ENCODE measurements at places on chromosomes 4 and X.

DNA sequence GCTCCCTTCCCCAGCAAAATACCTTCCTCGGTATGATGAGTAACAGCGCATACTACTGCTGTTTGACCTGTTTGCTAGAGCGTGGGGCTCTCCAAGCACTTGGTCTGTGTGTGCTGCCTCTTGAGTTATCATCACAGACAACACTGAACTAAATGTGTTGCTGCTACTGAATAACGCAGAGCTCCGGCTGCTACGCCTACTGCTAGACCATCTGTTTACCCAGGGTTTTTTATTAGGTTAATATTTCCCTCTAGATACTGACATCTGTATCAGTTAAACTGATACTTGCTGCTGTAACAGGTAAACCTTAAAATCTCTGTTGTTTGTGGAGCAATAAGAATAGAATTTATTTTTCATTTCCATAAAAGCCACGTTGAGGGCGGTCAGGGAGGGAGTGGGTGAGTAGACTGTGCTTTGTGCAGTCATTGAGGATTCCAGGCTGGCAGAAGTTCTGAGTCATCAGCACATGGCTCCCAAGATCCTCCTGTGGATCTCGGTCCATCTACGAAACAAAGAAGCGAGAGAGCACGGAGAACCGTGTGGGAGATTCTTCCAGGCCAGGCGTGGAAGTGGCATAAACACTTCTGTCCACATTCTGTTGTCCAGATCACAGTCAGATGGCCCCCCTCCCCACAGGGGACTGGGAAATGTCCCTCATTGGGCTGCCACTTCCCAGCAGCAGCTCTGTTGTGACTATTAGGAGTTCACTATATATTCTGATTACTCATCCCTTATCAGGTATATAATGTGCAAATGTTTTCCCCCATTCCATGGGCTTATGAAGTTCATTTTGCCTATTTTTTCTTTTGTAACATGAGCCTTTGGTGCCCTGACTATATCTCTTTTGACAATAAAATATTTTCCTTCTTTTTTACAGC, 14.1 kb downstream of the GRK4 start:
- DNase-seq: no peak

DNA sequence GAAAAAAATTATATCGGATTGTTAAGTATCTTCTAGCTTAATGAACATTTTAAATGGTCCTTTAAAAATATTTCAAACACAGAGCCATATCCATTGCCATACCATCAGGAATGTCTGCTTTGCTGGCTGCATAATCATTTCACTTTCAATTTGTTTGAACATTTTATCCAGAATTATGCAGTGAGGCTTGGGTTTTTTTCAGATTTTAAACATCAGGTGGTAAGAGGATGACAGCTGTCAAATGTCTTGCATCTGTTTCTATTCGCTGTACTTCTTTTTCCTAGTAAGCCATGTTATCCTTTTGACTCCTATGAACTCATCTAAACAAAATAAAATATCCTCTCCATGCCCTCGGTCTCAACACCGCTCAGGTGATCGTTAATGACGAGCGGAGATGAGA, 802 bp downstream of the RFC1 start:
- DNase-seq: no peak

- DNase-seq: no peak
Measured at GRCh38 chr4:155832664-155833063, 33.4 kb downstream of the ASIC5 start.

GRCh38 chrX:49192722-49193328, 6.7 kb upstream of the PRICKLE3 start:
- DNase-seq: no peak

DNA sequence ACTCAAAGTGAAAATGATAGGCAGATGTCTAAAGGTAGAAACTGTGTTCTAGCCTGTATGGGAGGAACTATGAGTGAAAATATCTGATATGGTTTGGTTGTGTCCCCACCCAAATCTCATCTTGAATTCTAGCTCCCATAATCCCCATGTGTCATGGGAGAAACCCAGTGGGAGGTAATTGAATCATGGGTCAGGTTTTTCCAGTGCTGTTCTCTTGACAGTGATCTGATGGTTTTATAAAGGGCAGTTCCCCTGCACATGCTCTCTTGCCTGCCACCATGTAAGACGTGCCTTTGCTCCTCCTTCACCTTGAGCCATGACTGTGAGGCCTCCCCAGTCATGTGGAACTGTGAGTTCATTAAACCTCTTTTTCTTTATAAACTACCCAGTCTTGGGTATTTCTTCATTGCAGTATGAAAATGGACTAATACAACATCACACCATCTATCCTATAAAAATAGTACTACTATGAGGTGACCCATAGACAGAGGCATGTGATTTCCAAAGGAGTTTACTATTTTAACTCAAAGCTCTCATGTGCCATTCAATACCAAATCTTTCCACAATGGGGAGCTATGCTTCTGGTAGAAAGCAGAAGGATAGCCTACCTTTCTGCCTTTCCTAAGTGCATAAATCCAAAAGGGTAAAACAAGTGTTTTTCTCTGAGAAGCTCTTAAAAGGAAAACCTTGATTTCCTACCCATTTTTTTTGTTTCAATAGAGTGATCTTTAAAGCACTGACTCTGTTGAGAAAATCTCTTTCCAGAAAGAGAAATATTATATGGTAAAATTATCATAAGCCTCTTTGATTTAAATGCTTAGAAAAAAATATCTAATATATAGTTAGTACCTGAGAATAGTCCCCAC, 38.8 kb downstream of the SEC31A start:
- no peak for DNase-seq

GRCh38 chrX:153582896-153583295, 16.0 kb downstream of the CCNQ start:
- DNase-seq: no peak

DNA sequence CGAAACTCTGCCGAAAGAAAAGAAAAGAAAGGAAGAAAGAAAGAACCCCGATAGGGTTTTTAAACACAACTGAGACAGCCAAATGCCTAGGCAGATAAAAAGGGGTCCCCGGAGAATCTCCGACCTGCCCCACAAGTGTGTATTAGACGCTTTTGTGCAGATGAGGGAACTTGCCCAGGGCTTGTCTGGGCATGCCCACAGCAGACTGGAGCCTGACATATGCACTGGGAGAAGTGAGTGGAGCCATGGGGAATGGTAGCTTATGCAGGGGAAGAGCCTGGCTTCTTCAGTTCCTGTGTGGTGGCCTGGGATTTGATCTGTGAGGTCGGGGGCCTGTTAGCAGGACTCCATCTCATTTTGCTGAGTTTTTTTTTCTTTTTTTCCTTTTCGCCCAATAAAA, 199.0 kb downstream of the GPC3 start:
- no peak for DNase-seq

- DNase-seq: no peak
Measured at GRCh38 chr4:60847614-60848013, 352.5 kb upstream of the ADGRL3 start.

DNA sequence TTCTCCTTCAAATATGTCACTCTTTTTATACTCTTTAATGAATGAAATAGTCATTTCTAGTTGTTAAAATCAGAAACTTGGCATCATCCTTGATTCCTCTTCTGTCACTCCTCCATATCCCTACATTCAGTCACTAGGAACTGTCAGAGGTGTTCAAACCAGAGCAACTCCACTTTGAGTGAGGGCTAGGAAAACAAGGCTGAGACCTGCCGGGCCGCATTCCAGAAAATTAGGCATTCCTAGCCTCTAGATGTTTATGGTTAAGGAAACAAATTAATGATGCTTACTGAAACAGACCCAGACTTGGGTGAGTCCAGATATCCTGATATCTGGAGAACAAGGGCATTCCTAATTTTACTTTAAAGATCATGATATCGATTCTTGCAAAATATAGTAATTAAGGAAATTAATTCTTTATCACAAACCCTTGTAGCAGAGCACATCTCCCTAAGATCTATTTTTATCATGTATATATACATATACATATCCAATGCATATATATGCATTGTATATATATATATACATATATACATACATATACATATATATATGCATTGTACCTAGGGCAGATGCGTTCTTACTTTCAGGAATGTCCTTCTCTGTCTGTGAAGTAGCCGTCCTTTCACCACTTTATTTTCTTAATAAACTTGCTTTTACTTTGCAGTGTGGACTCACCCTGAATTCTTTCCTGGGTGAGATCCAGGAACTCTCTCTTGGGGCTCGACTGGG, 98.4 kb upstream of the GC start:
- no peak for DNase-seq

DNA sequence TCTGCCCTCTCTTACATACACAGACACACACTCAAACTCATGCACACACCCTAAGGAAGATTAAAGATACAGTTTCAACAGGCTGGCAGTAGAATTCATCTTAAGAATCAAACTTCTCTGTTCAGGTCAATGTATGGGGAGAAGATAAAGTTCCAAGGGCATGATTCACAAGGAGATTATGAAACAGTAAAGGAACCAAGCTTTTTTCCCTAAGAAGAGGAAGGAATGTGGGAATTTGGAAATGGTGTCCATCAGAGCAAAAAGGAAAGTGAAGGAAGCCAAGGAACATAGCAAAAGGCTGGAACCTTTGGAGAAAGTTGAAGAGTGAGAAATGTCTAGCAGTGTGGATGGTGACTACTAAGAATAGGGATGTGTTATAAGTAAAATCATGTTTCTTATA, 191.0 kb upstream of the NPY2R start:
- no peak for DNase-seq

DNA sequence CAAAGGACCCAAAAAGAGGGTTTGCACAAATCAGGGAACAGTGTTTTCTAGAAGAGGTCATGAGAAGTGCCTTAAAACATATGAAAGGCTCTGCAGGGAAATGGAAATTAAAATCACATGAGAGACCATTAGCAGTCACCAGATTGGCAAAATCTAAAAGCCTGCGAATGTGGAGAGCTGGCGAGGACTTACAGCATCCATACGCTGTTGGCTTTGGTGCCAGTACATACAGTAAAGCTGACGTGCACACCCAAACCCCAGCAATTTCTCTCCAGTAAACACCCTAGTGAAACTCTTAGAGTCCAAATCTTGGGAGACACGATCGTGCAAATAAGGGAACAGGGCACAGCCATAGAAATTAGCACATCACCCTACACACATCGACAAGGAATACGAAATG, 25.4 kb upstream of the PPP2R2C start:
- DNase-seq: no peak

GRCh38 chr4:84877051-84877833, 89.2 kb downstream of the WDFY3 start:
- no peak for DNase-seq

- no peak for DNase-seq
Measured at GRCh38 chrX:56975611-56976010, 19.7 kb downstream of the SPIN3 start.

- no peak for DNase-seq
Measured at GRCh38 chrX:110304371-110304770, 13.5 kb downstream of the AMMECR1 start.

DNA sequence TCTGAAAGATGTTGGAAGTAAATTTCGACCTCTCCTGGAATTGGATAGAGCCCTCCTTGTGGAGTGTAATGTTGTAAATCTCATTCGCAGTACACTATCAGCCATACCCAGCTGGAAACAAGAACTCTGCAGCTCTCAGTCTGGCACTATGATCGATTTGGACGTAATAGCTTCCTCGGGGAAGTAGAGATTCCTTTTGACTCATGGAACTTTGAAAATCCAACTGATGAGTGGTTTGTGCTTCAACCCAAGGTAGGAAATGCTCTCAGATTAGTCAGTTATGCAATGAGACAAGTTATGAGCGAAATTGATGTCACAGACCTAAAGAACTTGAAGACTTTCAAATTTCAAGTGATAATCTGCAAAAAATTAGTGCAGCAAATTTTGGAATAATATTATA, 103.9 kb downstream of the SYTL5 start:
- DNase-seq: no peak

DNA sequence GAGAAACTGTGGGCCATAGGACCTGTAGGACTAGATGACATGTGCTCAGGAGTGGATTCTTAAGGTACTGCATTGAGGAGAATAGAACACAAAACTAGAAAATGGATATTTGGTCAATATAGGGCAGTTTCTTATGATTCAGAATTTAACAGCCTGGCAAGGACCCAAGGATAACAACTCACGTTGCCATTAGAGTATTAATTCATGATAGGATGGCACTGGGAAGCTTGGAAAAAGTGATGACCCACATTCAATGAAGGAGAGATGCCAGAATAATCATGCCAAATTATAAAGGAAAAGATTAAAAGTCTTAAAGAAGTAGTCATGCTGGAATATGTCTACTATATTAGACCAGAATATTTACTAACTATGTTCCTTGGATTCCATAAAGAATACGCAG, 594.5 kb downstream of the ANKRD50 start:
- DNase-seq: no peak

DNA sequence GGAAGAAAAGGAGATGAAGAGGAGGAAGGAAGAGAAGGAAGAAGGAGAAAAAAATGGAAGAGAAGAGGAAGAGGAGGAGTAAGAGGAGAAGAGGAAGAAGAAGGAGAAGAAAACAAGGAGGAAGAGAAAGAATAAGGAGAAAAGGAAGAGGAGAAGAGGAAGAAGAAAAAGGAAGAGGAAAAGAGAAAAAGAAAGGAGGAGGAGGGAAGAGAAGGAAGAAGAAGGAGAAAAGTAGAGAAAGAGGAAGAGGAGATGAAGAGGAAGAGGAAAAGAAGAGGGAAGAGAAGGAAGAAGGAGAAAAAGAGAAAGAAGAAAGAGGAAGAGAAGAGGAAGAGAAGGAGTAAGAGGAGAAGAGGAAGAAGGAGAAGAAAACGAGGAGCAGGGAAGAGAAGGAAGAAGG, 11.8 kb upstream of the LEF1 start:
- DNase-seq: no peak

DNA sequence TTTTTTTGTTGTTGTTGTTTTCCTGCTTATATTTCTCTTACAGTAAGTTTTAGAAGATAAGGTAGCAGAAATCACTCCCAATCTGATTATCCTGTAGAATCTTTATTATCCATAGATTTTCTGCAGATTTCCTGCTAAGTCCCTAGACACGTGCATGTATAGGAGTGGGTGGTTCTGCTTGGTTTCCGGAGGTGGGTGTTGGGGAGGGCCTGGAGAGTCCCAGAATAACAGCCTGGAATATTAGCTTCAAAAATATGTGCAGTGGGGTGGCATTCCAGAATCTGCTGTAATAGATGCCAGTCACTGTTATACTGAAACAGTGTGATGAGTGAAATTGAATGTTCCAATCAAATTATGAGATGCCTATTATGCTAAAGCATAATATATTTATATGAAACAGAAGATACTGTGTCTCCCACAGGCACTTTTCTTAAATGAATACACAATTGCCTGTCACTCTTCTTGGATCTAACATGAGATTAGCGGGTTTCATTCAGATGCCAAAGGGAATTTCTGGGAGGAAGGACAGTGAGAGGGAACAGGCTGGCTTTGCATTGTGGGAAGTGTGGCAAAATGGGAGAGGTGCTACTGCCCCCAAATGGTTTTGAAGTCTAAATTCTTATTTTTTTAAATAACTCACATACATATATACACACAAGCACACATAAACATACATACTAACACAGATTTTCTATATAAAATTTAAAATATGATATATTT, 37.6 kb downstream of the C4orf50 start:
- no peak for DNase-seq

- no peak for DNase-seq
Measured at GRCh38 chrX:6666624-6667023, 131.7 kb upstream of the VCX3A start.

- no peak for DNase-seq
Measured at GRCh38 chr4:39124885-39125599, 57.3 kb upstream of the WDR19 start.

- no peak for DNase-seq
Measured at GRCh38 chr4:98976716-98977115, 18.8 kb upstream of the METAP1 start.

GRCh38 chrX:118974908-118975671, 672 bp downstream of the LONRF3 start:
- peak; percentile 3 for DNase-seq

GRCh38 chr4:185183622-185184281, 20.0 kb downstream of the CFAP97 start:
- peak; percentile 55 for DNase-seq

GRCh38 chr4:59387759-59388758, 1812.1 kb upstream of the ADGRL3 start:
- no peak for DNase-seq

Measured in activated naive CD4-positive, alpha-beta T cell (primary cell).